ENCODE measurements at places on chromosomes 2 and 18. TPM values are rescaled to one million over a fixed set of nuclear protein-coding genes. Genes with fewer than 3 reads are reported as not detected.

The NTSR2 gene
- not detected for total RNA-seq

The DCC gene
- total RNA-seq: not detected

The CNDP1 gene
- not detected for total RNA-seq

The CCDC93 gene
- 33.3 TPM for total RNA-seq

The RAB10 gene
- total RNA-seq: 130 TPM
